SW 1271 (cell line): ENCODE measurements at places on chromosomes 7 and 10.

- DNase-seq, result no peak
Observed at GRCh38 chr10:8577686-8578085, 523.2 kb downstream of the GATA3 start.

DNA sequence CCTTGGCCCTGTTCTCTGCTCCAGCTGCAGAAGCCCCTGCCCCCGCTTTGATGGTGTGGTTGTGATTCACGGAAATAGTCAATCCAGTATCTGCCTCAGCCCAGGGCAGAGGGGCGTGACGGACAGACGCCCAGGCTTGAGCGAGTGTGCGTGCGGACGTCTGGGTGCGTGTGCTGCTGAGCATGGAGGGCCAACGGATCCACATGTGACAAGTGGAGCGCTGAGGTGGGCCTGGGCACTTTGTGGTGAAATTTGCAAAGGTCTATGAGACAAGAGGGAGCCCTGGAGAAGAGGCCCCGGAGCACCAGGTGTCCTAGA lies 94.4 kb downstream of the WDR37 start:
- no peak for DNase-seq

GRCh38 chr10:95761939-95762492 lies 6.1 kb downstream of the ENTPD1 start:
- DNase-seq, result no peak

DNA sequence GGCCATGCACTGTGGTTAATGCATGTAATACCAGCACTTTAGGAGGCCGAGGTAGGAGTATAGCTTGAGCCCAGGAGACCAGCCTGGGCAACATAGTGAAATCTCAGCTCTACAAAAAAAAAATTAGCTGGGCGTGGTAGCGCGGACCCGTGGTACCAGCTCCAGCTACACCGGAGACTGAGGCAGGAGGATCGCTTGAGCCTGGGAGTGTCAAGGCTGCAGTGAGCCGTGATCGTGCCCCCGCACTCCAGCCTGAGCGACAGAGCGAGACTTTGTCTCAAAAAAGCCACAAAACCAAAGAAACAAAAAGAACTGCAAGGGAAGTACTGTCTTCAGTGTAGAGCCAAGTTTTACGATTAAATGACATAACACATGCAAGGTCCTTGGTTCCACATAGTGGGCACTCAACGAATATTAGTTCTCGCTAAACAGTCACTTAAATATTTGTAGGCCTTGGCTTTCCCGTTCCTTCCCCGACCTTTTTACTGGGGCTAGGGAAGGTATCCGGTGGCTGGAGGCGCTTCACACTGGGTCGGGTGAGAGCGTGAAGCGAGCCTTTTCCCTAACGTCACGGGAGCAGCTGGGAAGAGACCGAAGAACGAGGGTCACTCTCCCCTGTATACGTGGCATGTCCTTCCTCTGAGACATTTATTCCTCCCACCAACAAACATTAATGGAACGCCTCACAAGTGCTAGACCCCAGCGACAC lies 993 bp upstream of the SND1 start:
- DNase-seq, result no peak

DNA sequence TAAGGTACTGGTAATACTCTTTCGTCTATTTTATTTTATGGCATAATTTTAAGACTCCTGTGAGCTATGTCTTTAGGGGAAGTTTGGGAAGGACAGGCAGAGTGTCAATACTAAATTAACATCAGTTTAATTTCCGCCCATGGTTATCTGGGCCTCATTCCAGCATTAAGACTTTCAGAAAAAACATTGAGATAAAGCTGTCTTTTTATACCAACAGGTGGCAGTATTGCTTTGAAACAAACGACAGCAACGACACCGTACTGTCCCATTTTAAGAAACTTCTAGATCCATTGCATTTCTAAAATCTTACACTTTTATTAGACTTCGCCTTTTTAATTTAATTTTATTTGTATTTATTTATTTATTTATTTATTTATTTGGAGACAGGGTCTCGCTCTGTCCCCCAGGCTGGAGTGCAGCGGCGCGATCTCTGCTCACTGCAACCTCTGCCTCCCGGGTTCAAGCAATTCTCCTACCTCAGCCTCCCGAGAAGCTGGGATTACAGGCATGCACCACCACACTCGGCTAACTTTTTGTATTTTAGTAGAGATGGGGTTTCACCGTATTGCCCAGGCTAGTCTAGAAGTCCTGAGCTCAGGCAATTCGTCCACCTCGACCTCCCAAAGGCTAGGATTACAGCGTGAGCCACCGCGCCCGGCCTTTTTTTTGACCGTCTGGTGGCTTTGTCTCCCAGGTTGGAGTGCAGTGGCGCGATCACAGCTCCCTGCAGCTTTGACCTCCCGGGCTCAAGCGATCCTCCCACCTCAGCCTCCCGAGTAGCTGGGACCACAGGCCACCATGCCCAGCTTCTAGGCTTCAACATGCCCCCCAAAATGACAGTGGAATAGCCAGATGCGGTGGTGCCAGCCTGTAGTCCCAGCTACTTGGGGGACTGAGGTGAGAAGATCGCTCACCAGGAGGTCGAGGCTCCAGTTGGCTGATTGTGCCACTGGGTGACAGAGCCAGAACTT lies 78.7 kb upstream of the C1GALT1 start:
- DNase-seq, result peak; percentile 41

DNA sequence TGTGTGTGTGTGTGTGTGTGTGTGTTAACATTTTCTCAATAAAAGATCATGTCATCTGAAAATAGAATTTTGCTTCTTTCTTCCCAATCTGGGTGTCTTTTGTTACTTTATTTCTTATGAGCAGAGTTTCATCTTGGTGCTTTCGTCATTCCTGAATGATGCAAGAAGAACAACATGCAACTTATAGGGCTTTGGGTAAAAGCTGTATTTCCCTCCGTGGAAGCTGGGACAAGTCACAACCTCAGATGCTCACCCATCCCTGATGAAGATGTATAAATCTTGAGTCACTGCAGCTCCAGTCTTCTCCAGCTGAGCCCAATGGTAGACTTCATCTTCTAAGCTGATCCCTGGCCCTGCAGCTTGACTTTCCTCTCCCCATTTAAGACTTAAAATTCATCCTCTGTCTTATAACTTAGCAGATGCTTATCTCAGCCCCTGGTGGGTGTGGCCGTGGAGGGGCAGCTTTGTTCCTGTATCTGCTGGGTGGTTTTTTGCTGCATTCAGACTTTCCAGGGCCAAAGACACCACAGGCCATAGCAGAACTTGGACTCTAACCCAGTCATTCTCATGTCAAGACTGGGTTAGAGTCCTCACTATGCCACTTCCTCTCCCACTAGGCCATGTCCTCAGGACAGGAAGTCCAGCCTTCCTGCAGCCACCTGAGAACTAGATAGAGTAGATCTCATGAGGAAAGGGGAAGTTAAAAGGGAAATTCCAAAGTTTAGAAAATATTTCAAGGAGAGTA lies 356.4 kb downstream of the TNS3 start:
- DNase-seq, result no peak

DNA sequence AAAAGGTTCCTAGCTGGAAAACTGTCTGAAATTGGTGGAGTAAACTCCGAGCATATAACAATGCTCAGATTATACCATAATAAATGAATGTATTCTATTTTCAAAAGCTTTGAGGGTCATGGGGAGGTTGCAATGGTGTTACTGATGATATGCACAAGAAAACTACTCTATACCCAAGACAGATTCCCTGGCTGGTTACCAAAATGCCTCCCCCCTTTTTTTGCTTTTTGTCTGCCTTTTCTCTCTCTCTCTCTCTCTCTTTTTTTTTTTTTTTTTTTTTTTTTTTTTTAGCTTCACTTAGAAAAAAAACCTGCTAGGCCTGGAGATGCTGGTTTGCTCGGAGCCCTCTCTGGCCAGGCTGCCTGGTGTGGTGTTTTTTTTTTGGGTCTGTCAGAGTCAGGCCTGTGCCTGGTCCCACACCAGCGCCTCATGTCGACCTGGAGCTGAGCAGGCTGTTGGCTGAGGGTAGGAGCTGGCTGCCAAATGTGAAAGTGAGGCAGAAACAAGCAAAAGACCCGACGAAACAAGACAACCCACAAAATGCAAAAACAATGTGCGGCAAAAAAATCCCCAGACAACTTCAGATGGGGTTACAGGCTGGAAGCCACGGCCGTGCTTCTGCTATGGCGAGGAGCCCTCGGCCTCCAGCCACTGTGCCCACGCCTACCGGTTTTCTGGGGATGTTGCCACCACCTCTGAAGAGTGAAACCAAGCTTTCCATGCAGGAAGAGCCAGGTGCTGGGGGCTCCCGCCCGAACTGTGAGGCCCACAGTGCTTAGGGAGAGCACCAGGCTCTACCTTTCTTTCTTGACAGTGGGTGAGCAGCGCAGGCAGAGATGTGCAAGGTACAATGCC lies 59.9 kb upstream of the EFCAB10 start:
- DNase-seq, result no peak

GRCh38 chr10:45371560-45371959 lies 2.5 kb upstream of the ALOX5 start:
- DNase-seq, result no peak

DNA sequence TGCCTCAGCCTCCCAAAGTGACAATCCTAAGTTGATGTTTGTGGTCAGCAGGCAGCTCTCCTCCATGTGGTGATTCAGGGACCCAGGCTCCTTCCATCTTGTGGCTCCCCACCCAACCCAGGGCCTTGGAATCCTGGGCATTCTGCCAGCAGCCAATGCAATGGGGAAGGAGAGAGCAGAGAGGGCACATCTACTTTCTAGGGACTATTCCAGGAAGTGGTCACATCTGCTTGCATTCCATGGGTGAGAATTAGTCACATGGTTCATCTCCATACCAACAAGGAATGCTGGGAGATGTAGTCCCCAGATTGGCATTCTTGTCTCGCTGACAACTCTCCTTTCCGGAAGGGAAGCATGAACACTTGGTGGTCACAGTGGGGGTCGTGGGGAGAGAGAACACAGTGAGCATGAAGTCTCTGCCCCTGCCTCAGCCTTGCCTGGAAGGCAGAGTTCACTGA lies 9.9 kb upstream of the SRRM3 start:
- peak; percentile 48 for DNase-seq

- DNase-seq, result peak; percentile 38
Observed at GRCh38 chr7:106779877-106780276, 85.2 kb upstream of the PIK3CG start.

DNA sequence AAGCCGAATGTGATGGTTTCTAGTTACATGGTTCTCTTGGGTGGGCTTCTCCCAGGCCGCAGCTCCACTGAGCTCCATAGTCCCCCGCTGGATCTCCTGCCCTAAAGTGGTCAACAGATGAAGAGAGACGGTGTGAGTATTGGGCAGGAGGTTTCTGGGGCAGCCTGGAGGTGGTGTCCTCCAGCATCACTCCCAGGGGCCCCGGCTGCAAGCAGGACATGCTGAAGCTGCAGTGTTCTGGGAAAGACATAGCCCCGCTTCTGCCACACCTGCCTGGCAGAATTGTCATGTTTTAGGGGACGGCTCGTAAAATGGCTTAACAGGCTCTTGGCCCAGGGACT lies 40.4 kb downstream of the CALML3 start:
- DNase-seq, result no peak

DNA sequence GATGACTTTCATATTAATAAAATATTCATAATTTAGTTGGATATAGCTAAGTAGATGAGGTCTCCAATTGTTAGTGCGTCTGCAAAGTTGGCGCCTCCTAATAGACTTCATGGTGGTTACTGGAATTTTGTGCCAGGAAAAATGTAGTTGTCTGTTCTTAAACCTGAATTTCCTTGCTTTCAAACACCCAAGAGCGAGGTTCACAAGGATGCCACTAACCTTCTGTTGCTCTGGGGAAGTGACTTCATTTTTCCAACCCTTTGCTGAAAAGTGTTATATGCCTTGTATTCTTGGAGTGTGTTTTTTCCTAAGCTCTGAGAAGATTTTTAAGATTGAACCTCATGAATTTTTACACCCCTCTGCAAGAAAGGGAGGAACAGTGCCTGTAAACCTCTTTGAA lies 98.9 kb upstream of the GLCCI1 start:
- no peak for DNase-seq

DNA sequence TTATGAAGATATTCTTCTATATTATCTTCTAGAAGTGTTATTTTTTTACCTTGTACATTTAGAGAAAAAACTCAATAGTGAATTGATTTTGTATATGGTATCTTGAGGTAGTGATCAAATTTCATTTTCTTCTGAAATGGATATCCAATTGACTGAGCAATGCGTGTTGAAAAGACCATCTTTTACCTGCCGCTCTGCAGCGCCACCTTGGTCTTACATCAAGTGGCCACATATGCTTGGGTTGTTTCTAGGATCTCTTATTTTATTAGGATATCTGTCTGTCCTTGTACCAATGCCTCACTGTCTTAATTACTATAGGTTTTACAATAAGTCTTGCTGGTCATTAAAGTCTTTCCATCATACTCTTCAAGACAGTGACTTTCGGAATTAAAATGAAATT lies 53.0 kb downstream of the CUL2 start:
- DNase-seq, result no peak

DNA sequence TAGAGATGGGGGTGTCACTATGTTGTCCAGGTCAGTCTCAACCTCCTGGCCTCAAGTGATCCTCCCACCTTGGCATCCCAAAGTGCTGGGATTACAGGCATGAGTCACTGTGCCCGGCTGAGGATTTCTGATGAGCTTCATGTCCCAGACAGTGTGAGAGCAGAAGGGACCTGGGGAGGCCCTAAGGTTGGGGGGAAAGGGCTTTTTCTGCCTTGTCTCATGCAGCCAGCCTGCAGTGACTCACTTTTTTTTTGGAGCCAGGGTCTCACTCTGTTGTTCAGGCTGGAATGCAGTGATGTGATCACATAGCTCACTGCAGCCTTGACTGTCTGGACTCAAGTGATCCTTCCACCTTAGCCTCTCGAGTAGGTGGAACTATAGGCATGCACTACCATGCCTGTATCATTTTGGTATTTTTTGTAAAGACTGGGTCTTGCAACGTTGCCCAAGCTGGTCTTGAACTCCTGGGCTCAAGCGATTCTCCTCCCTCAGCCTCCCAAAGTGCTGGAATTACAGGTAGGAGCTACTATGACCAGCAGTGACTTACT lies 14.6 kb downstream of the COL26A1 start:
- no peak for DNase-seq

DNA sequence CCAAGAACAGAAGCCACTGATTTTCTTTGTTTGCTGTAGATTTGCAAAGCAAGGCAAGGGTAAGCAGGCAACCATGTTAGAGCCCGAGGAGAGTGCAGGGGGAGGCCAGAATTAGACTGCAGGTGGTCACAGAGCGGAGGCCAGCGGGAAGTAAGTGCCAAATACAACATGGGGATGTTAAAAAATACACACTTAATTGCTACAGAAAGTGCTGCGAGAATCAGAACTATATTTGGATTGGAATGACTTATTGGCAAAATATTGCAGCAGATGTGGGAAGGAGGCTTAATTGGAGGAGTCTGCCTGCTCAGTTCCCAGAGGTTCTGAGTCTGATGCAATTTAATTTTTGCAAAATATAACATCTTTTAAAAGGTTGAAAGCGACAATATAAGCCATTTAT lies 49.7 kb upstream of the ADCY1 start:
- DNase-seq, result no peak

- no peak for DNase-seq
Observed at GRCh38 chr10:88270061-88270808, 312.9 kb downstream of the RNLS start.

GRCh38 chr7:157580324-157580723 lies 243.5 kb downstream of the DNAJB6 start:
- no peak for DNase-seq

DNA sequence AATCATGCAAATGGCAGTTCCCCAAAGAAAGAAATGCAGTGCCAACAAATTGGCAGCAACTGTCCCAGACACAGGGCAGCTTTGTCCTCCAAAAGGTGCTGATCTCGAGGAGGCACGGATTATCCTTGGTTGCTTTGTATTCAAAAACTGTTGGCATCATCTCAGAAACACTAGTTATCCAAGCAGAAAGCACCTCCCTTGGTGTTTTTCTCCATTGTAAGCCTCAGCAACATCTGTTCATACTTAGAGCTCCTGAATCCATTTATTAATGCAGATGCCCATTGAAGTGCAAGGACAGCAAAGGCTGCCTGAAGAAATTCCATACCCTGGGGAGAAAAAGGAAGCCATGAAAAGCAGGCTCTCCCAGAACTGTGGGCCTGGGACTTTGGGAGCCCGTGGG lies 1.1 kb upstream of the NPS start:
- no peak for DNase-seq
